Stimulated activated CD4-positive, alpha-beta T cell treated with anti-CD3 and anti-CD28 coated beads, Interleukin-4, amount 100 ng/mL, for 48 hours (primary cell): ENCODE measurements at places on chromosomes 3 and 15.

- DNase-seq = no peak
Measured at GRCh38 chr15:74192751-74193150, 9.8 kb downstream of the STRA6 start.

- no peak for DNase-seq
Measured at GRCh38 chr3:49013738-49014660, 4.4 kb downstream of the DALRD3 start.

GRCh38 chr3:46334741-46335478, 19.0 kb upstream of the CCR2 start:
- no peak for DNase-seq

GRCh38 chr3:12841149-12841969, at the start of gene RPL32:
RPL32 (minus strand) TSS chr3:12841565; CDS start chr3:12840237, 1,328 bp downstream.
- peak; percentile 71 for DNase-seq

- no peak for DNase-seq
Measured at GRCh38 chr3:139300416-139300815, 43.4 kb upstream of the MRPS22 start.

GRCh38 chr3:186909078-186909853, 21.1 kb upstream of the ST6GAL1 start:
- DNase-seq = peak; percentile 48

- no peak for DNase-seq
Measured at GRCh38 chr3:131151-131888, 65.2 kb upstream of the CHL1 start.

- DNase-seq = no peak
Measured at GRCh38 chr3:94004301-94004910, 24.0 kb downstream of the STX19 start.

DNA sequence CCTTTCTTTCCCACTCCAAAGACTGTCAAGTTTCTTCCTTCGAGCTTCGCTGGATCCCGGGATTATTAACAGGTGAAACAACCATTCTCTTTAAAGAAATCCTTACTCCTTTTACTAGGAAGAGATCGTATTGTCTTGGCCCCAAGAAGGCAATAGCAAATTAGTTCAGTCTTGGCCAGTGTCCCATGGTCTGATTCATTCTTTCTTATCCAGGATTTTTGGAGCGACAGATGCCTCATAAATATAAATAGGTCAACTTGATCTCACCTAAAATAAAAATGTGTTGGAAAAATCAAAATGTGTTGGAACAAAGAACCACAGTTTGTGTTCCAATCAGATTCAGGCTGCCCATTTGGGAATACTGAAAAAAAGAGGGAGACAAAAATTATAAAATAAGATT, 140.1 kb upstream of the TMEM108 start:
- no peak for DNase-seq

DNA sequence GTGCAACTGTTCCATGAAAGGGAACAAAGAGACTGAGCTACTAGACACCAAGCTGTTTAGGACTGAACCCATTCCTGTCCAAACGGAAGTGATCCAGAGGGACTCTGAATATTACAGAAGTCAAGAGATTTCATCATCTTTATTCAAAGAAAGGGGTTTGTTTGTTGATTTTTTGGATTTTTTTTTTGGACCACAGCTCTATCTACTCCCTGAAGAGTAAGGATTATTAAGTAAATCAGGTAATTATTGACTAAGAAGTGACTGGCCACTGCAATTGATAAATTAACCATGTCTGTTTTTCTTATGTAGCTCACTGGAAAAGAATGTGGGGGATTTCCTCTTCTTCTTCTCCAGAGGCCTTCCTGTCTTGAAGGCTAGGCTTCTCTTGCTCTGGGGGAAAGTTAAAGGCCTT, 146.6 kb upstream of the TPM1 start:
- no peak for DNase-seq

DNA sequence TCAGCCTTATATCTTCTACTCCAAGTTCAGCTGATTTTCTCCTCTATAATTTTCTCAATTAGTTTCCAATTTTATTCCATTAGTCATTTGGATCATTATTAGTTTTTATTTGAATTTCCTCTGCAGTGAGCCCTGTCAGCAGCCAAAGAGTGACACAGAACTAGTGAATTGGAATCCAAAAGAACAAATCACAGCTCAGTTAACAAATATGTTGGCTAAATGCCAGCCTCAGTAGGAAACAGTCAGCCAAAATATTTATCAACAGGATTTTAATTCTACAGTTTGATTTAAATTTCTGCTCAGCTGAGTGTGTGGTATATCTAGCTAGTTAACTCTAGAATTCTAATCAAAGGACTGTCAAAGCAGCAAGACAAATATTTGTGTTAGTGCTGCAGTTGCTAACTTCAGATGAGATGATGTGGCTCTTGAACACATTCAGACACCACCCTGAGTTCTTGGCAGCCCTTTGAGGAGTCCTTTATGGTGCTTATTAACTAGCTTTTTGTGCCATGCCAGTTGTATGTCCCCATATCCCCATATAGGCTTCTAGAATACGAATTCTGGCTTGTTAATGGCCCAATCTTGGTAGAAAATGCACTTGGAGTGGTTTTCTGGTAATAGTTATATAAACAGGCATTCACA, 194.5 kb downstream of the CPNE4 start:
- no peak for DNase-seq

- no peak for DNase-seq
Measured at GRCh38 chr3:134074001-134074789, 44.5 kb upstream of the SLCO2A1 start.

- DNase-seq = no peak
Measured at GRCh38 chr3:10992017-10992942, at the start of gene SLC6A1. SLC6A1 (plus strand) TSS chr3:10992748; CDS start chr3:11017212, 24,464 bp downstream.
